RCC 7860 (cell line): ENCODE measurements at places on chromosomes 7 and 10.

DNA sequence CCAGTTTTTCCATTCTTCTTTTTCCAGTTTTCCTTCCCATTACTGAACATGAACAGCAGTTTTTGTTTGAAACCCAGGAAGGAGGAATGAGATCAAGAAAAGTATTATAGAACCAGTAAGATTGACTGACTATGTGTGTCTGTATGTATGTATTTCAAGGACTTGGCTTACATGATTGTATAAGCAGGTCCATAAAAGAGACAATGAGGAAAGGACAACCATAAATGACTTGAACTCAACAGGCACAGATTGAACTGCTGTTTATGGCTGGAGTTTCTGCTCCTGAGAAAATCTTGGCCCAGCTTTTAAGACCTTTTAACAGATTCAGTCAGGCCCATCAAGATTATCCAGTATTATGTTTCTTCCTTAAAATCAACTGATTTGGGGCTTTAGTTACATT, 39.1 kb downstream of the TMEM106B start:
- no peak for DNase-seq

GRCh38 chr7:121393005-121393366, 3.1 kb downstream of the FAM3C start:
- no peak for DNase-seq

GRCh38 chr10:84098667-84099066, 40.6 kb upstream of the GHITM start:
- DNase-seq: no peak

- no peak for DNase-seq
These were observed 41.6 kb upstream of the SDHAF3 start for GRCh38 chr7:97075928-97076327.

DNA sequence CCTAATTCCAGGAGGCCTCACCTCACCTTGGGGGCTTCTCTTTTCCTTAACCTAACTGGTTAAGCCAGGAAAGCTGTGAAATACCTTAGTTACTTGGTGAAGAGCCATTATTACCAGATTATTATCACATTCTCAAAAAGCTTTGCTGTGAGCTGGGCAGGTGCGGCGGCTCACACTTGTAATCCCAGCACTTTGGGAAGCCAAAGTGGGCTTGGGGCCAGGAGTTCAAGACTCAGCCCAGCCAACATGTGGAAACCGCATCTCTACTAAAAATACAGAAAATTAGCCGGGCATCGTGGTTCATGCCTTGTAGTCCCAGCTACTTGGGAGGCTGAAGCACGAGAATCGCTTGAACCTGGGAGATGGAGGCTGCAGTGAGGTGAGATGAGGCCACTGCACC, 102.4 kb upstream of the KLF6 start:
- no peak for DNase-seq

GRCh38 chr10:71771821-71772617, 1.3 kb downstream of the VSIR start:
- DNase-seq: peak; percentile 63

DNA sequence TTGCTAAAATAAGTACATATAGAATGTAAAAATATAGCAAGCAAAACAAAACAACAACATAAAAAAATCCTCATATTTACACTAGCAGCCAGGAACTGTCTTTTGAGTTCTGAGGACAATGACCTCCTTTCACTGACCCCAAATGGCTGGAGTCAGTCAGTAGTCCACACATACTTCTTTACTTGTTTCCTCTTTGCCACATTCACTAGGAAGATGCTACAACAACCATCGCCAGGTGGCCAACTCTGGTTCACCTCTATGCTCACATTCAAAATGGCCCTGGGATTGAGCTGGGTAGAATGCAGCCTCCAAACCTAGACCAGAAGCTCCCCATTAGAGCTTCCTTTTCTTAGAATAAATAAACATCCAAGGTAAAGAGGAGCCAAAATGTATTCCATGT, 356.2 kb downstream of the PLXNA4 start:
- no peak for DNase-seq
